NCI-H2081 treated with DMSO at 0.1 percent for 48 hours (cell line): ENCODE measurements at places on chromosomes 7 and 10.

- no peak for DNase-seq
These were observed 17.9 kb upstream of the TMEM225B start for GRCh38 chr7:99579956-99580777.

GRCh38 chr7:89001306-89001705, 205.8 kb upstream of the TEX47 start:
- no peak for DNase-seq

GRCh38 chr7:13581097-13581496, 408.4 kb downstream of the ETV1 start:
- no peak for DNase-seq

- no peak for DNase-seq
These were observed 96.4 kb upstream of the PCGF5 start for GRCh38 chr10:91124016-91124415.

- DNase-seq, result no peak
These were observed 25.9 kb upstream of the PANK1 start for GRCh38 chr10:89670926-89671325.

- no peak for DNase-seq
These were observed 445.3 kb downstream of the LRMDA start for GRCh38 chr10:75876710-75877109.

GRCh38 chr10:103064956-103065355, 128.1 kb downstream of the NT5C2 start:
- DNase-seq, result no peak
